Activated CD4-positive, alpha-beta T cell treated with anti-CD3 and anti-CD28 coated beads, Interleukin-2, amount 50 U/mL, for 16 hours (primary cell): ENCODE measurements at places on chromosomes 2 and 18.

GRCh38 chr18:64202863-64203262 lies 54.0 kb upstream of the LINC00305 start:
- no peak for DNase-seq

DNA sequence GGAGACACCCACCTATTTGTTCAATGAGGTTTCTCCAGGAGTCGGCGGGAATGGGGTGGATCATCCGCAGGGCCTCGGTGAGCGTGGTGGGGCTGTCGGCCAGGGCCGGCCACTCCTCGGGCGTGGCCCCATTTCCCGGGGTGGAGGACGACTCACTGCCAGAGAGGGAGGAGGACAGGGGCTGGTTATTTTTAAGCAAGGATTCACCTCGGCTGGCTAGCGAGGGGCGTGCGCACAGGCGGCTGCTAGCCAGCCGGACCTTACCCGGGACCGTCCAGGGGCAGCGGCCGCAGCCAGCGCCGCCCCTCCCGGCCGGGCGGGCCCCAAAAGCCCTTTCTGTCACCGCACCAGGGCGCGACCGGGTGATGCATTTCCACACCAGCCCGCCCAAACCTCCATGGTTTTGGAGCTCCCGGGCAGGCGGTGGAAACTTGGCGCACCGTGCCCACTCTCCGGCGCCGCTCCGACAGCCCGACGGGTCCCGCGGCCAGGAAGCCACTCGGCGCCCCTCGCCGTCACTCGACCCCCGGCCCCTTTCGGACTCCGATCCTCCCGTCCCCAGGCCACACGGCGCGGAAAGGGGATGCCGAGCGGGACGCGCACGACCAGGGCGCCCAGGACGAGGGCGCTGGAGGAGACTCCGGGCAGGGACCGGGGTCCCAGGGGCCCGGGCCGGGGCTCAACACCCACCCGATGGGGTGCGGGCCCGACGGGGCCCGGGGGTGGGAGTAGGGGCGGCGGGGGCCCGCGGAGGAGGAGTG lies 57.1 kb downstream of the SNORC start:
- DNase-seq: no peak

DNA sequence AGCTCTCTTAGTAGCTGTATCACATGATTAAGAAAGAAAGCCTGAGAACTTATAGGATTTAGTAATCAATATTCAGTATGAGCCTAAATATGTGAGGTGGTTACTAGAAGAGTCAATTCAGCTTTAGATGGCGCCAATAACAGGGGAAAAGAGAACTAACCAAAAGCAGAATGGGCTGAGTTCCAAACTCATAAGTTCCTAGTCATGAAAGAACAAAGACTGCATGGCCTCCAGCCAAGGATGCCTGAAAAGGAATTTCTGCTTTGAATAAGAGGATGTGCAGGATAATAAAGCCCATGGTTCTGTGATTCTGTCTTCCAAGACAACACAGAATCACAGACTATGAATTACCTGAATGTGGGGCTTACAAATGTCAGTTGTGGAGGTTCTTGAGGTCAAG lies 196.5 kb downstream of the SATB2 start:
- DNase-seq: no peak

DNA sequence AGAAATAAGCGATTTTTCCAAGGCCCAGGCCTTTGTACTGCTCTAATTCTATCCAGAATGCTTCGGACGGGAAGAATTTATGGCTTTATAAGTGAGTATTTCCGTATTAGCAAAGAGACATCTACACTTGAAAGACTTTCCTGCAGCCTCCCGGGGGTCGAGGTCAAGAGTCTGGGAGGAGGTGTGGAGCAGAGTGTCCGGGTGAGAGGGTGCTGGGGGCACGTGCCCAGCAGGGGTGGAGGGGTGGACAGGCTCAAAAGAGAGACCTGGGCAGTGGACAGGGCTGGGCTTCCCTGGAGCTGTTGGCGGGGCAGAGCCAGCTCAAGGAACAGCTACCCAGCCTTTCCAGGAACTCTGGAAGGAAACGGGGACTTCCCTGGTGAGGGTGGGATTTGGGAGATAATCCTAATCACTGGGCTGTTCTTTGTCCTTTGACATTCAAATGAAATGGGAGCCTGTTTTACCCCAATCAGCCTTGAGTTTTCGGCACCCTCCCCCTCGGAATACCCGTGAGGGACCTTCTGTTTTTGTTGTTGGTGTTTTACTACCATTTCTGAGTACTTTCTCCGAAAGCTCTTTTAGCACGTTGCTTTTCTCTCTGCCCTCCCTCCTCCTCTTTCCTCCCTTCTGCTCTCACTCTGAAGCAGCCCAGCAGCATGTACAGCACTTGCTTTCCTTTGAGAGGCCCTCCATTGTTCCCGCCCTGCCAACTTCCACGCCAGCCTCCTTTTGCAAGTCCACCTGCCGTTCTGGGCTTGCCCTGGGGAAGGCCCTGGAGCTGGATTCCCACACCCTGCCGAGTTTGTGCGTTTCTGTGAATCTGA lies 164.7 kb downstream of the AGAP1 start:
- no peak for DNase-seq

GRCh38 chr2:230410861-230411569 lies 5.0 kb upstream of the SP100 start:
- DNase-seq: no peak

DNA sequence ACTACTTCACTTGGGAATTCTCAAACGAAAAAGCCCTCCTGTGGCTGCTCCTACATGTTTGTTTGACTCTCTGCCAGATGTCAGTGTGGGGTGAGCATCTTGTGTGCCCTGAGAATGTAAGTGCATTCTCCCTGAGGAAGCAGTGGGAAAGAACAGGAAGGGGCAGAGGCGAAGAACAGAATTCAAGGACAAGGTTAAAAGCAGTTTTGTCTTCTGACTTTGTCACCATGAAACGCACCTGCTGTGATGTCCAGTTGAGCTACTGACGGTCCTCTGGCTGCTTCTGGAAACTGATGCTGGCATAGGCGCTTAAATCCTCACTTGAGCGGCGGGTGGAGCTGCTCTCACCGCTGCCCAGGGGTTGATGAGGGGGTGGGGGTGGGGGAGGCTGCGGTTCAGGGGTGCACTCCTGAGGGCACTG lies 4.9 kb downstream of the IRS1 start:
- DNase-seq: no peak

DNA sequence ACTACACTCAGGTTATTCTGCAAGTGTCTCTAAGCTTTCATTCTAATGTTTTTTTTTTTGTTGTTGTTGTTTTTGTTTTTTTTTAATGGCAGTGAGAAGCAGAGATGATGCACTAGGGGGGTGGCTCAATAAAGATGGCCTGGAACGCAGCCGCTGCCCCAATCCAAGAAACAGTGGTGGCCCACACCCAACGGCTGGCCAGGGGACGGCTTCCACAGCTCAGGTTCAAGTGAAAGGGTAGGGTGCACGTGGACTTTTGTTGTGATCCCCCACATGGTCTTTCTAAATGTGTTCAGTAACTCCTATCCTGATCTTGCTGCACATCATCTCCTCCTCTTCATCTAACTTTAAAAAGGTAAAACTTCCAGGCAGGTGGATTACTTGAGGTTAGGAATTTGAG lies 190.1 kb downstream of the NDUFA10 start:
- DNase-seq: no peak

GRCh38 chr2:137115081-137115794 lies 349.9 kb downstream of the THSD7B start:
- no peak for DNase-seq

- DNase-seq: no peak
Measured at GRCh38 chr2:30956995-30957394, 149.7 kb upstream of the CAPN13 start.

GRCh38 chr2:67524213-67524612 lies 127.1 kb downstream of the ETAA1 start:
- DNase-seq: no peak

DNA sequence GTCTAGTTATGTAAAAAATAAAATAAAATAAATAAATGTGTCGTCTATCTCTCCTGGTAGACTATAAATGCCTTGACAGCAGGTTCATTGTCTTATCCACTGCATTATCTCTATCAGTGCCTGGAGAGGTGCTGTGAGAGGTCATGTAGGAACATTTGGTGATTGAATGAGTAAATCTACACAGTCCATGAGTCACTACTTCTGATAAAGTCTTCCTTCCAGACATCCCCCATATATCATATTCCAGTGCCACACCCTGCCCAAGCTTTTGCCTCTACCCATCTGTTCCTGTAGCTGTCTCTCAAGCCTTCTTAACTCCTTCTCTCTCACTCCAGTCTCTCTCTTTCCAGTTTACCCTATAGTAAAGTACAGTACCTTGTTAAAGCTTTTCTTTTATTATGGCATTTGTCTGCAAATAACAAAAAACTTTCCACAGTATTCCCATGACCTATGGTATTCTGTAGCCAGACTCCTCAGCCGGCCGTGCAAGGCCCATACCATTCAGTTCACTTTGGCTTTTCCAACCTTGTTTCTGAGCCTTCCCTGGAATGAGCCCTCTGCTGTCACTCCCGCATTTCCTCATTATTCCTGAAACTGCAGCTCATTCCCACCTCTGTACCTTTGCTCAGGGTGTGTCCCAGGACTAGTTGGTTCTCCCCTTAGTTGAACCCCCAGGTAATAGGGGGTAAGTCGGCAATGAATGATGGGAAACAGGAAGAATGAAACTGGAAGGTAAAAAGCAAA lies 37.5 kb downstream of the ANXA4 start:
- DNase-seq: no peak

DNA sequence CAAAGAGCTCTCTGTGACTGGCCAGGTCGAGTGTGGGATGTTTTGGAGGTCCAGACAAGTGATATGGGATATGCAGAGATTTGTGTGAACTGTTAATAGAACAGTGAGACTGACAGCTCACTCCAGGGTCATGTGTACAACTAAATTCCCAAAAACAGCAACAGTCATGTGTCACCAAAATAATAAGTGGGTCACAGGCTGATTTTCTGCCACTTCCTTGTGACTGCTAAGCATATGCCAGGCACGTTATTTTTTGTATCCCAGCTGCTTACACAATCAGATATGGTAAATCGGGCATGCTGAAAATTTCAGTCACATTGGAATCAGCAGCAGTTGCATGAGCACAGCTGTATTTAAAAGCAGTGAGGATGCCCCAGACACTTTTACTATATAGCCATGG lies 198.7 kb downstream of the PTGR3 start:
- DNase-seq: no peak

DNA sequence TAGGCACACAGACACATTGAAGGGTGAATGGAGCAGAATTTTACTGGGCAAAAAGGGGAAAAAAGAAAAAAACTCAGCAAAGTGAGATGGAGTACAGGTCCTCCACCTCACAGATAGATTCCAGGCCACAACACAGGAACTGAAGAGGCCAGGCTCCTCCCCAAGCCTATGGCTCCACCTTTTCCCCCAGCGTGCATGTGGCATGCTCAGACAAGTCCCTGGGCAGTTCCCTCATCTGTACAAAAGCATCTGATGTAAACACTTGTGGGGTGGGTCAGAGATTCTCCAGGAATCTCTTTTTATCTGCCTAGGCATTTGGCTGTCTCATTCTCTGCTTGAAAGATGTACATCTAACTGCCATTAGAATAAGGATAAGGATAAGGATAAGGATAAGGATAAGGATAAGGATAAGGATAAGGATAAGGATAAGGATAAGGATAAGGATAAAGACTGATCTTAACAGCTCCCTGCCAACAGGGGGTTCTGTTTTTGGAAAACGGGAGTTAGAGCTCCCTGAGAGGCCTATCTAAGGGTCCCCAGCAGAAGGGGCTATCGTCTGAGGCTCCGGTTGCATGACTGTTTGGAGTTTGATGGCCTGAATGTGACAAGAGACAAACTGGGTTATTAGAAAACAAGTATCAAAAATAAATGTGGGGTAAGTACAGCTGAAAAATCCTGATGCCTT lies 17.2 kb upstream of the ASXL3 start:
- no peak for DNase-seq

- DNase-seq: peak; percentile 68
Measured at GRCh38 chr2:201182650-201183364, at the start of gene CASP10. TSS of gene CASP10 (plus strand) at chr2:201183141. CDS start at chr2:201185778, 2,637 bp downstream.

- no peak for DNase-seq
Measured at GRCh38 chr18:35390951-35391700, 14.0 kb upstream of the ZNF396 start.

DNA sequence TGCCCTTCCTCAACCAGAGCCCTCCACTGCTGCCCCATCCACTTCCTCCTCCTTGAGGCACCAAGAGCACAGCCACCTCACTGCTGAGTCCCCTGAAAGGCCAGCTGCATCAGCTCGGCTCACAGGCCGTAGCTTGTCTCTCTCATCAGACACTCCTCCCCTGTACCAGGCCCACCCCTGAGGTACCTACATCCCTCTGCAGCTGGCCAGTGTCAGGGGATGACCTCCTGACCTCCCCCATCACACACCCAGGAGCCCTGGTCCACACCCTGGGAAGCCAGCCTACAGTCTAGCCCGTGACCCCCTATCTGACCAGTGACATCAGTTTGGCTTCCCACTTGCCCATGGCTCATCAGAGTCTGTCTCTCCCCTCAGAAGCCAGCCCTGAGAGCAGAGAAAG lies 205.6 kb downstream of the TNS1 start:
- no peak for DNase-seq

GRCh38 chr2:27464443-27464842 lies 22.3 kb downstream of the KRTCAP3 start:
- DNase-seq: no peak

- DNase-seq: peak; percentile 52
Measured at GRCh38 chr2:164840930-164841718, 499 bp downstream of the COBLL1 start.

GRCh38 chr2:70613521-70613920 lies 59.9 kb upstream of the TGFA start:
- no peak for DNase-seq

- DNase-seq: no peak
Measured at GRCh38 chr18:34691614-34692013, 18.5 kb upstream of the DTNA start.
